ENCODE measurements at places on chromosomes 5 and 9.

DNA sequence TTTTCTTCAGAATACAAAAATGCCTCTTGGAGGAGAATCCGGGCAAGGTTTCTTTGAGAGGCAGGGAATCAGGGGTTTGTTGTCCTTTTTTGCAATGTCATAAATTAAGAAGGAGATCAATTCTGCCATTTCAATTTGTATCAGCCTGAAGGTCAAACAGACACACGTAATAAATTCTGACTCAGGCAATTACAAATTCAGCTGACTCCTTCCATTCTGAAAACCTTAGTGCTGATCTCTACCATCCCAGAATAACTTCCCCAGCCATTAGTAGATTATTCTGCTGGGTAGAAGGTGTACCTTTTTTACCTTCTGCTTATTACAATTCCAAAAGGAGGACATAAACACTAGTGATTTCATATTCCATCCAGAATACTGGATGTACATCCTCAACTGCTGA lies 516.6 kb downstream of the AGTPBP1 start:
- no peak for DNase-seq

DNA sequence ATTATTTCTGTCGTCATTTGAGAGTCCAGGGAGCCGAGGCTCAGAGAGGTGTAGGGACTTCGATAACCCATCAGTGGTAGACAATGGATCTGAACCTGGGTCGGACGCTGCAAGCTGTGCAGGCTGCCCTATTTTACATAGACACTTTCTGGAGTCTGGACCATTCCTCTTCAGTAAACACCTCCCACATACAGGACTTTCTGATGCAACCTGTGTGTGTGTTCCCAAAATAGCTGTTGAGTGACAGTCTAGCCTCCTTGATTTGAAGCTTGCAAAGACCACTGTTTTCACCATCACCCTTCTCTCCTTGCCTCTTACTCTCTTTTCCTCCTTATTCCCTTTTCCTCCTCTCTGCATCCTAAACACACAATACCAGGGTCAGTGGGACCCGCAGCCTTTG lies 30.7 kb downstream of the CFAP77 start:
- no peak for DNase-seq

GRCh38 chr9:18857334-18857733 lies 175.7 kb downstream of the SAXO1 start:
- DNase-seq: no peak

DNA sequence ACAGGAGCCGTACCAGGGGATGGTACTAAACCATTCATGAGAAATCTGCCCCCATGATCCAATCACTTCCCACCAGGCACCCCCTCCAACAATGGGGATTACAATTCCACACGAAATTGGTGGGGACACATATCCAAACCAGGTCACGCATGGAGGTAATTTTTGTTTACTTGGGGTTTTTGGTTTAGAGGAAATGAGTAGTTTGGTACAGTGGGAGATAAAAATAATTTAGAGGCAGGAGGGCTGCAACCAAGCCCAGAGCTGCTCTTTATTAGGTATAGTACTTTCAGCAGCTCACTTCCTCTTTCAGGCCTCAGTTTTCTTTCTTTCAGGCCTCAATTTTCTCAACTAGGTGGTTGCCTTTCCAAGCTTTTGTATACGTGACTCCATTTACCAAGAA lies 23.2 kb downstream of the PRUNE2 start:
- DNase-seq: no peak

DNA sequence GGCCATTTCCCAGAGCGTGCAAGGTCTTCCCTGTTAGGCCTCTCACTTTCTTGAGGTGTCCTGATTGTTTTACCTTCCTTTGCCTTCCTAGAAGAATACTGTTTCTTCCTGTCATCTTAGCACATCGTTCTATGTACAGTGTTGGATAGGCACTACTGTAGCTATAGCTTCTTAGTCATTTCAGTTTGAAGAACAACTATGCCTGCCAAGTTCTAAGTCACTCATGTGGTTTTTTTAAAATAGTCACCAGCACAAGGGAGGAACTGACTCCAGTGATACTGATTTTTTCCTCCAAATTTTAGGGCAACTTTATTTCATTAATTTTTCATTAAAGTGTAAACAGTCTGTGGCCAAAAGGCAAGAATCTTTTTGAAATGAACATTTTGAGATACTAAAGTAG lies 122.4 kb upstream of the NR5A1 start:
- DNase-seq: no peak

DNA sequence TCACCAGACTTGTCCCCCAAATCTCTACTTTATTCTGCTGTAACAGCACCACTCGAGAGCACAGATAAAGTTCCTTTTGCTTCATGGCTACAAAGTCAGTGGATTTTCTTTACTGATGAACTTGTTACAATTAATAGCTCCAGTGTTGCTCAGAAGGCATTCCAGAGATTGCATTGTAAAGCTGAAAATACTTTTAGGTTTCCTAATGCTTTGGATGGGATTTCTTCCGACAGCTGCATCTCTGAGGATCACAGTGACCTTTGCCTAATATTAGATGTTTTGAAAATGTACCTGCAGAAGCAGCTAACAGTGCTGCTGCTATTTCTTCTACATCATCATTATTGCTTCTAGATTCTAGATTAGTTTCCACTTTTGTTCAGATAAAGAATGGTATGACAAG lies 58.8 kb upstream of the TMEM171 start:
- DNase-seq: no peak

- no peak for DNase-seq
These were observed 293.2 kb upstream of the KLF4 start for GRCh38 chr9:107782789-107783188.

GRCh38 chr9:17230646-17231045 lies 95.8 kb downstream of the CNTLN start:
- DNase-seq: no peak

- no peak for DNase-seq
These were observed 292.1 kb upstream of the IRX2 start for GRCh38 chr5:3043600-3043999.

- DNase-seq: no peak
These were observed 91.7 kb downstream of the TENT4A start for GRCh38 chr5:6804766-6805501.

GRCh38 chr5:73989956-73990355 lies 364.0 kb downstream of the ARHGEF28 start:
- DNase-seq: no peak

DNA sequence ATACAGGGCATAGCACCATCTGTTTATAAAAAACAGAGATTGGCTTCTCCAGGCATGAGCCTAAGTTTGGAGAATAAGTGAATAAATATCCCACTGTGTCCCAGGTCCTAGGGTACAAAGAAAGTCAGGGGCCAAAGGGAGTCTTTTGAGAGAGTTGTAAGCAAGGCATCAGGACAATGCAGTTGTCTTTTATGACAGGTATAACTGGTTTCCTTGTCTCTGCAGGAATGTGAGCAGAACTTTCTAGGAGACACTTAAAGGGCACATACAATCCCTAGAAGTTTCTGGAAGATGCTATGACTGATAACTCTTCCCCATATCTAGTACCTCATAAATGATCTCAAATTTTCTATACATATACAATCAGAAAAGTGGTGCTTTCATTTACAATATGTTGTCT lies 245.6 kb upstream of the RGMB start:
- DNase-seq: no peak

GRCh38 chr9:9319007-9319406 lies 1293.8 kb downstream of the PTPRD start:
- no peak for DNase-seq

DNA sequence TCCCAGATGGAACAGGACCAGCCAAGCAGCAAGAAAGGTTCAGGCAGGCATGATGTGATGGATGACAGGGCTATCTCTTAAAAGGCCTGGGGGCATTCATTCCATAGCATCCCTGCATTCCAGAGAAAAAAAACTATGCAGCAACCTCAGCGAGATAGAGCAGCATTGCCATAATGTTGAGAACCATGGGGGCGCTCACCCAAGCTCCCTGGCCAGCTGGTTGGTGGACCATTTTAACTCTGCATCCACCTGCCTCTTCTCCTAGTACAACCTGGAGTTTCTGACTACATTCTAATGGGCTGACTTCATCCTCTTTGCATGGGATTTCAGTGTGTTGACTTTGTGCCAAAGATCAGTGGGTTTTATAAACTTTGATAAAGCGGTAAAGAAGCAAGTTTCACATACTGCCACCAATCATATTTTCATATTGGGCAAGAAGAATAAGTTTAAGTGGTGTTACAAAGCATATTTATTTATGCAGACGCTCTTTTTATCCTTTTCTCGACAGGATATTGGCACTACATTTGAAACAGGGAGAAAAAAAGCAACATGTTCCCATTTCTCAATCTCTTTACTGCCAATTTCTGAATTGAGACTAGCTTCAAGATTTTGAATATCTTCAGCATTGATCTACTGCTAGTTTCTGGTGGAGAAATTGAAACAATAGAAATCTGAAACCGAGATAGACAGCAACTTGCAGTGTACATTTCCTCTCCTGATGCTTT lies 378.3 kb upstream of the WWC1 start:
- DNase-seq: no peak

DNA sequence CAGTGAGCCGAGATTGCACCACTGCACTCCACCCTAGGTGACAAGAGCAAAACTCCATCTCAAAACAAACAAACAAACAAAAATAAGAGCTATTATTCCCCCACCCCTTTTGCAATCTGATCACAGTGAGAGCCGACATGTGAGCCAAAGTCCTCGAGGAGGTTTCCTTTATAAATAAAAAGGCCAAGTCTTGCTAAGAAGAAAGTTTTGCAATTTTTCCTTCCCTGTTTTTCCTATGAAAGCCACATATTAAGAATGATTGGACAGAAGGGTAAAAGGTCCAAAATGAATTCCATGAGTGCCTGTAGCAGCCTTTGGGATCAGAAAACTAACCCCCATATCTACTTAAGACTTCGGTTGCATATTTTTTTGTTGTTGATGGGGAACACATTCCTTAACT lies 179.7 kb downstream of the TSSK1B start:
- no peak for DNase-seq

- no peak for DNase-seq
These were observed 49.3 kb upstream of the FANCC start for GRCh38 chr9:95366731-95367325.

DNA sequence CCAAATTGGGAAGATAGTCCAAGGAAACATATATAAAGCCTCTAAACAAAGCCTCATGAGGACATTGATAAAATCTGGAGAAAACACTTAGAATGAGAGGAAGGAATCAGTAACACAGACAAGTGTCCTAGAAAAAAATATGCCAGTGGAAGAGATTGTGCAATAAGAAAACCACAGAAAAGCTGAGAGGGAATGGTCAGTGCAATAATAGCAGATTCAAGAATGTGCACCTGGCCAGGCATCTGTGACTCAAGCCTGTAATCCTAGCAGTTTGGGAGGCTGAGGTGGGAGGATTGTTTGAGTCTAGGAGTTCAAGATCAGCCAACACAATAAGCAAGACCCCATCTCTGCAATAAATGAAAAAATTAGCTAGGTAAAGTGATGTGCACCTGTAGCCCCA lies 691.2 kb upstream of the CDH6 start:
- no peak for DNase-seq

- no peak for DNase-seq
These were observed 210.9 kb downstream of the C9orf152 start for GRCh38 chr9:109996936-109997580.

DNA sequence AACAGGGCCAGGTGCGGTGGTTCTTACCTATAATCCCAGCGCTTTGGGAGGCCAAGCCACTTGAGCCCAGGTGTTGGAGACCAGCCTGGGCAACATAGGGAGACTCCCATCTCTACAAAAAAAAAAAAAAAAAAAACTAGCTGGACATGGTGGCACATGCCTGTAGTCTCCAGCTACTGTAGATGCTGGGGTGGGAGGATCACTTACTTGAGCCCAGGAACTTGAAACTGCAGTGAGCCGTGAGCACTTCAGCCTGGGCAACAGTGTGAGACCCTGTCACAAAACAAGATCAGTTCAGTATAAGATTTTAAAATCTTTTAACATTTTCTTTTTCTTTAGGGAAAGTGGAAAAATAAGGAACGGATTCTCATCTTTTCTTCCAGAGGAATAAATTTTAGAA lies 2.5 kb downstream of the BRIX1 start:
- DNase-seq: no peak

DNA sequence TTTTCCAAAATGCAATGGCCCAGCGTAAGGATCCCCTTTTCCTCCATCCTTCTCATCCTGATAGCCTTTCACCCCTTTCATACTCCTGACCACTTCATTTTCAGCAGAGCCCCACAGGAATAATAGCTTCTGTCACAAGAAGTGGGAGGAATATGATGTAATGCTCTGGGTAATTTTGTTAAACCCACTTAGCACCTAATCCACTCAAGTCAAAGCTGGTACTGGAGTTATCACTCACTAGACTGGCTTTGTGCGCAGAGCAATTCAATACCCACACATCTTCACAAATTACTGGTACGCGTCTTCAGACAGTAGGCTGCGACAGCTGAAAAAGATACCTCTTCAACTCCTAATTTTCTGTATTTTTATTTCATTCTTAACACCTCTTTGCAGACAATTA lies 2232.8 kb upstream of the WWC1 start:
- DNase-seq: no peak

GRCh38 chr9:135697226-135697625 lies 2.1 kb downstream of the SOHLH1 start:
- DNase-seq: no peak

GRCh38 chr5:5739490-5739945 lies 317.0 kb downstream of the ICE1 start:
- DNase-seq: no peak

DNA sequence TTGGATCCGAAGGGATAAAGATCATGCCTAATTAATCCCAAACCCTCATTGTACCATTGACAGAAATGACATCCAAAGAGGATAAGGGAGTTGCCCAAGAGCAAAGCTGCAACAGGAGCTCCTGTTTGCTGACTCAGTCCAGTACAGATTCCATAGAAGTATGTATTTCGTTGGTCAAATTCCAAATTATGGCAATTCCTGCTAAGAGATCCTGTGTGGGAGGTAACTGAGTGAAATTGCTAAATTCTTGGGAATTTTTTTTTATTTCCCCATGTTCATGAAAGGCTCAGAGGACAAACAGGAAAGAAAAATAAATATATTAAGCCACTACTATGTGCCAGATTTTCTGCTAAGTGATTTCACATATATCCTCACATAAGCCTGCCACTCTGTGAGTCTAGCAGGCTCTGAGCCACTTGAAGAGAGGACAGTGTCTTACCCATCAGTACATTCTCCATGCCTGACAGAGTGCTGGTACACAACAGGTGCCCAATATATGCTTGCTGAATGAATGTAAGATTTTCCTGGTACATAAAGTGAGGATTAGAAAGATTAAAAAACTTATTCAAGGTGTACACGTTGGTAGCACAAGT lies 132.7 kb downstream of the GLIS3 start:
- no peak for DNase-seq

DNA sequence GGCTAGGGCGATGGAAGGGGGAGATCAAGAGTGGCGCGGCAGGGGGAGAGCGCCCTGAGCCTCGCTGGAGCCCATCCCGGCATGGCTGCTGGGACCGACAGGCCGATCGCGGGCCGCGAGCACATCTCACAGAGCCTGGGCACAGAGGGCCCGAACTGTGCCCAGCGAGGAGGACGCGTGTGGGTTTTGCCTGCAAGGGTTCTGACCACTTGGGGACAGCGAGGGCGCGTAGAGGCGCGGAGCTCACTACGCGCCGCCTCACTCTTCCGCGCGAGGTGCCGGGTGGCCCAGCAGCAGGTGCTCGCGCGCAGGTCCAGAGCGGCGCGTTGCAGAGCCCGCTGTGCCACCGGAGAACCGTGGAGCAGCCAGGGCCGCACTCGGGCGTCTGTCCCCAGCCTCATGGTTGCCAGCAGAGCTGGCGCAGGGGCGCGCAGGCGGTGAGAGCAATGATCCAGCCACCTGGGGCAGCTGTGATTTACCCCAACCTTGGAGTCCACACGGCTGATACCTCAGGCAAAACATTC lies 16.3 kb upstream of the PITX1 start:
- DNase-seq: no peak

- no peak for DNase-seq
These were observed 33.8 kb upstream of the FYB1 start for GRCh38 chr5:39253196-39253595.

GRCh38 chr5:116216246-116216645 lies 131.4 kb downstream of the COMMD10 start:
- no peak for DNase-seq
